Inflammatory macrophage treated with lipopolysaccharide for 1 hour (primary cell): ENCODE measurements at places on chromosomes 4 and X.

- DNase-seq = no peak
Observed at GRCh38 chr4:53132132-53132891, 233.5 kb downstream of the SCFD2 start.

- DNase-seq = no peak
Observed at GRCh38 chr4:152806501-152807125, 26.9 kb downstream of the ARFIP1 start.

DNA sequence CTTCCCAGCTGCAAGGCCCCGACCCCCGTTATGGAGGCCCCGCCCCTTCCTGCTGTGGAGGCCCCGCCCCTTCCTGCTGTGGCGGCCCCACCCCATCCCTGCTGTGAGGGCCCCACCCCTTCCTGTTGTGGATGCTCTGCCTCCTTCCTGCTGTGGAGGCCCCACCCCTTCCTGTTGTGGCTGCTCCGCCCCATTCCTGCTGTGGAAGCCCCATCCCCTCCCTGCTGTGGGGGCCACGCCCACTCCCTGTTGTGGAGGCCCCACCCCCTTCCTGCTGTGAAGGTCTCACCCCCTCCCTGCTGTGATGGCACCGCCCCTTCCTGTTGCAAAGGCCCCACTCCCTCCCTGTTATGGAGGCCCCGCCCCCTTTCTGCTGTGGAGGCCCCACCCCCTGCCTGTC, 104.9 kb upstream of the PSAPL1 start:
- no peak for DNase-seq

DNA sequence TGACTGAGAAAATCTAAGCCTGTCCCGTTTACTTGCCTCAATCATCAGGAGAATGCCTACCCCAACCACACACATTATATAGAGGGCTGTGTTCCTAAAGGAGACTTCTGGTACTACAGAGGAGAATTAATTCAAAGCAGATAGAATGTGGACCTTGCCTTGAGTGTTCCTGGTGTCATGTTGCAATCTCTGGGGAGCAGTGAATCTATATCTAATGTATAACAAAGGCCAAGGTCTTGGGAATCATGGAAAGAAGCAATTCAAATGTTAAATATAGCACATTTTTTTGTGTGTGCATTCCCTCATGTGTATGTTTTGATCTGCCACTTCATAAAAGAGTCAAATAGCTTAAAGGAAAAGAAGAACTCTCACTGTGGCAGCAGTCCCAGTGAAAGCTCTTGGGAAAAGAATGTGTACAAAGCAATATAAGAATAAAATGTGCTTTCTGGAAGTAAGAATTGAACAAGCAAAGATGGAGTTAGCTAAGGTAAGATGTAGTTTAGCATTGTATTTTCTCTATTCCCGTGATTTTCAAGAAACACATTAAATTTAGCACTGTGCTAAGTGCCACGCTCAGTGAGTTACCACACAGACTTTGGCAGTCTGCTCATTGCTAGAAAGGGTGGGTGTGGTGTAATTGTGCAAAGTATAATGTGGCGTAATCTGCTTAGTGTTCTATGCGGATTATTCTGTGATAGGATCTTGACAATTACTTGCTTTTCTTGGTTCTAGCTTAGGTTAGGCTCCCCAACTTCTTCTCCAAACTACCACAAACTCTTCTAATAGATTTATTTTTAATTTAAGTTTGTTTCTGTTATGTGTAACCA, 13.7 kb downstream of the ADH6 start:
- DNase-seq = no peak

- DNase-seq = no peak
Observed at GRCh38 chrX:22134681-22135080, 102.6 kb downstream of the PHEX start.

DNA sequence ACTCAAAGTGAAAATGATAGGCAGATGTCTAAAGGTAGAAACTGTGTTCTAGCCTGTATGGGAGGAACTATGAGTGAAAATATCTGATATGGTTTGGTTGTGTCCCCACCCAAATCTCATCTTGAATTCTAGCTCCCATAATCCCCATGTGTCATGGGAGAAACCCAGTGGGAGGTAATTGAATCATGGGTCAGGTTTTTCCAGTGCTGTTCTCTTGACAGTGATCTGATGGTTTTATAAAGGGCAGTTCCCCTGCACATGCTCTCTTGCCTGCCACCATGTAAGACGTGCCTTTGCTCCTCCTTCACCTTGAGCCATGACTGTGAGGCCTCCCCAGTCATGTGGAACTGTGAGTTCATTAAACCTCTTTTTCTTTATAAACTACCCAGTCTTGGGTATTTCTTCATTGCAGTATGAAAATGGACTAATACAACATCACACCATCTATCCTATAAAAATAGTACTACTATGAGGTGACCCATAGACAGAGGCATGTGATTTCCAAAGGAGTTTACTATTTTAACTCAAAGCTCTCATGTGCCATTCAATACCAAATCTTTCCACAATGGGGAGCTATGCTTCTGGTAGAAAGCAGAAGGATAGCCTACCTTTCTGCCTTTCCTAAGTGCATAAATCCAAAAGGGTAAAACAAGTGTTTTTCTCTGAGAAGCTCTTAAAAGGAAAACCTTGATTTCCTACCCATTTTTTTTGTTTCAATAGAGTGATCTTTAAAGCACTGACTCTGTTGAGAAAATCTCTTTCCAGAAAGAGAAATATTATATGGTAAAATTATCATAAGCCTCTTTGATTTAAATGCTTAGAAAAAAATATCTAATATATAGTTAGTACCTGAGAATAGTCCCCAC, 38.8 kb downstream of the SEC31A start:
- peak; percentile 44 for DNase-seq

DNA sequence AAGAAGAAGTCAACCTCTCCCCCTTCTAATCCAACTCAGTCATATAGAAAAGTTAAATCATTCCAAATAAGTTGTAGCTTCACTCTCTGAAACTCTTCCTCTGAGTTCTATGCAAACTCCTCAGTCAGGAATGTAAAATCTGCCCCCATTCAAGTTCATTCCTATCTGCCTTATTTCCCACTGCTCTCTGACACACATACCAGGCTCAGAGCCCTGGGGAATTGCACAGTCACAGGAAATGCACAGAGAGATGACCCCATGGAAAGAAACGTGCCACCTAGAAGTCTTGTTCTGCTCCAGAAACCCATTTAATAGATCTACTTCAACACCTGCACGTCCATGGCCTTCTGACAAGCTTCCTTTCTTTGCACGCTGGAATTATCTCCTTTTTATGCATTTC, 236.0 kb upstream of the VCX3A start:
- no peak for DNase-seq

DNA sequence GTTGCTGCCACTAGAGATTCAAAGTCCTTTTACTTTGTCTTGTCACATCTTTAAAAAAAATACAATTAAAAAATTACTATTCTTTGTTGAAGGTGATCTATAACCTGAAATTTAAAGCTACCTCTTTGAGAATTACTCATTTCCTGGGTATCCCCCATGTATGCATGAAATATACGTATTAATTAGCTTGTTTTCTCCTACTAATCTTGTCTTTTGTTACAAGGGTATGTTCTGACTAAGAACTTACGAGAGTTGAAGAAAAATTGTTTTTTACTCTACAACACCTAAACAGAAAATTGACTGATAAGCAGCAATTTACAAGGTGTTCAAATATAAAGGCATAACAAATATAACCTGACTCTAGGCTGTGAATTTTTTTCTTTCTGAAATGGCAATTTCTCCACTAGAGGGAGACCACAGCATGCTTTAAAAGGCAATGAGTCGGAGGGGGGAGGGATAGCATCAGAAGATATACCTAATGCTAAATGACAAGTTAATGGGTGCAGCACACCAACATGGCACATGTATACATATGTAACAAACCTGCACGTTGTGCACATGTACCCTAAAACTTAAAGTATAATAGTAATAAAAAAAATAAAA, 249.6 kb downstream of the OPHN1 start:
- peak; percentile 17 for DNase-seq

DNA sequence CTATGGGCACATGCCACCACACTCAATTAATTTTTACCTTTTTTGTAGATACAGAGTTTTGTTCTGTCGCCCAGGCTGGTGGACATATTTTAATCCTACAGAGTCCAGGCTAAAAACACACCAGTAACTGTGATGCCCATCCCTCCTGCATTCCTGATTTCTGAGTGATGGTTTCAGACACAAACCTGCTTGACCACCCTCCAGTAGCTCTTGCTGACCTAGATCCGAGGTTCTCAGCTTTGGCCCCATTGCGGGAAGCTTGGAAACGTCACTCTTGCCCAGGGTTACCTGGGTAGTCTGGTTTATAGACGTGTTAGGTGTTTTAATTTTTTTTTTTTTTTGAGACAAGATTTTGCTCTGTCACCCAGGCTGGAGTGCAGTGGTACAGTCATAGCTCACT, 7.5 kb downstream of the CD99 start:
- no peak for DNase-seq

- DNase-seq = no peak
Observed at GRCh38 chr4:121662225-121662624, 34.6 kb downstream of the ANXA5 start.

DNA sequence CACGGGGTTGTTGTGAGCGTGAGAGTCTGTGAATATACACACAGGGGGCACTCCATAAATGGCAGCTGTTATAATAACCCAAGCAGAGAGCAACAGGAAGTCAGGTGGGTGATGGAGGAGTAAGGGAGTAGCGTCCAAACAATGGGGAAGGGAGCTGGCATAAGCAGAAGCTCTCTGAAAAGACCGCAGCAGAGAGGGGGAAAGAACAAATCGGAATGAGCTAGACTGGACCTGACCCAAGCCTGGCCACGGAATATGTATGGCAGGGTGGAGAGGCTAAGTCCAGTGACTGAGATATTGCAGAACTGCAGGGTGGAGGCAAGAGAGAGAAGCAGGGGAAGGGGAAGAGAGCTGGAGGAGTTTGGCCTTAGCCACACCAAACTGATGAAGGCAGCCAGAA, 6.5 kb upstream of the GJB1 start:
- DNase-seq = no peak

- peak; percentile 16 for DNase-seq
Observed at GRCh38 chr4:183838987-183839712, 66.0 kb upstream of the STOX2 start.

DNA sequence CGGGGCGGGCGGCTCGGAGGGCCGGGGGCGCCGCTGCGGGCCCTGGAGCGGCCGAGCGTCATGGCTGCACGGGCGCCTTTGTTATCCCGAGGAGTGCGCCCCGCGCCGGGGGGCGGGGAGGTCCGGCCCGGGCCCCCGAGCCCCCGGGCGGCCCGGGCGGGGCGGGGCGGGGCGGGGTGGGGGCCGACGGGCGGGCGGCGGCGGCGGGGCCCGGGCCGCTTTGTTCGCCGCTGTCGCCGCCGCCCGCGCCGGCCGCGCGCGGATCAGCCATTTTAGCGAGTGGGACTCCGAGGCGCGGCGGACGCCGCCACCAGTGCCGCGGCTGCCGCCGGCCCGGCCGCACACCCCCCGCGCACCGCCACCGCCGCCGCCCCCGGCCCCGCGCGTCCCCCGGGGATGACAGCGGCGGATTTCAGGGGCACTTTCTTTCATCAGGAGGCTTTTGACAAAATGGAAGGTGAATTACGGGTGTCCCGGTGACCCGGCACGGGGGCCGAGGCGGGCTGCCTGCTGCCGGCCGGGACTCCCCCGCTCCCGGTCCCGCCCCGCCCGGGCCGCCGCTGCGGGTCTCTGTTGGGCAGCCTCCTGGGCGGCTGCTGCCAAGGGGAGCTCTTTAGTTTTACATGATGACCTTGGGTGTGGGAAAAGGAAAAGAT, 1.2 kb downstream of the HMGB3 start:
- no peak for DNase-seq

GRCh38 chr4:3054169-3054759, 20.1 kb downstream of the HTT-AS start:
- no peak for DNase-seq

GRCh38 chr4:31104577-31104976, 384.4 kb downstream of the PCDH7 start:
- DNase-seq = no peak

DNA sequence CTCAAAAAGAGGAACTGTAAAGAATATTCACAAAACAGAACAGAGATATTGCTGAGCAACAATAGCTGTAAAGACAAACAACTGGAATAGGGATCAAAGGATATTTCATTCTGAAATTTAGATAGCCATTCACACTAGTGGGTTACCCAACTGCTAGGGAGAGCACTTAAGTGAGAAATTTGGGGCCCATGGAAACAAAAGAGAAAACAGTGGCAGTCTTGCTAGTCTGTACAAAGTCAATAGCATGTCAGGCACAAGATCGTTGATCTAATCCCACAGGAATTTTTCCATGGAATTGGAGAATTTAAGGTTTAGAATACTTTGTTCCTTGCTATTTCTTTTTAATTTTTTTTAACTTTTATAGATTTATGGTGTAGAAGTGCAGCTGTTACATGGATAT, 467.0 kb downstream of the PCDH18 start:
- no peak for DNase-seq

DNA sequence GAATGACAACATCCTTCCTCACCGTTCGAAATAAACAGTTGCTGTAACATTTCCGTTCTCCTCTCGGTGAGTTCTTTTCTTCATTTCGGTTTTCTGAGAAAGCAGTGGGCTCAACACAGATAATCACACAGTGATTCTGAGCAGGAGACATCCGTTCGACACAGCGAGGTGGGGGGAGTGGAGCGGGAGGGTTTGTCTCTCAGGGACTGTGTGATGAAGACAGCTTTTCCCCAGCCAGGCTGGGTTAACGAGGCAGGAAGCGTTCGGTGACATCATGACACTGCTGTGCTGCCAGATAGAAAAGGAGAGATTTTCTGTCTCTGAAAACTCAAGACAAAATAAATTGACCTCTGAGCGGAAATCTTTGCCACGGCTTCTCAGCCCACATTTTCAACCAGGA, 119.3 kb downstream of the CRLF2 start:
- no peak for DNase-seq

GRCh38 chr4:130422261-130422660, 1326.3 kb downstream of the C4orf33 start:
- DNase-seq = no peak

GRCh38 chrX:43589735-43590134, 66.4 kb upstream of the MAOA start:
- DNase-seq = no peak

DNA sequence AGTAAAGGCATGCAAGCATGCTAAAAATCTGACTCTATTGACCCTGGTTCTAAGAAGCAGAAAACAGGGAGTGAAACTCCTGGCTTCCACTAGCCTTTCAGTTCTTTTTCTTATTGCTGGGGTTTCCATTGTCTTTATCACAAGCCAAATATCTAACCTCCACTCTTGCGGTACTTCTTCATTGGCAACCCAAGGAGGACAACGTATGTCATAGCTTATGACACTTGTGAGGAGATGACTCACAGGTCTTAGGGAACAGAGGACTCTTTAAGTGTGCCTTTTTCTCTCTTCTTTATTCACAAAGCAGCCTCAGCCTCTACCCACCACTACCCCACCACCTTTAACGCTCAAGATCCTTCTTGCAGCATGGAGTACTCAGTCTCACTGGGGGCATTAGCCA, 124.2 kb downstream of the GUCY2F start:
- DNase-seq = peak; percentile 54

GRCh38 chrX:153057281-153057680, 1.0 kb downstream of the PNMA3 start:
- DNase-seq = no peak

- DNase-seq = no peak
Observed at GRCh38 chr4:107380190-107380589, 339.8 kb downstream of the PAPSS1 start.

- DNase-seq = peak; percentile 75
Observed at GRCh38 chr4:184448821-184449220, 25.5 kb downstream of the IRF2 start.
